ENCODE measurements at places on chromosomes 3 and 15.

- no peak for DNase-seq
Measured at GRCh38 chr15:51075364-51075763, 19.3 kb downstream of the TNFAIP8L3 start.

DNA sequence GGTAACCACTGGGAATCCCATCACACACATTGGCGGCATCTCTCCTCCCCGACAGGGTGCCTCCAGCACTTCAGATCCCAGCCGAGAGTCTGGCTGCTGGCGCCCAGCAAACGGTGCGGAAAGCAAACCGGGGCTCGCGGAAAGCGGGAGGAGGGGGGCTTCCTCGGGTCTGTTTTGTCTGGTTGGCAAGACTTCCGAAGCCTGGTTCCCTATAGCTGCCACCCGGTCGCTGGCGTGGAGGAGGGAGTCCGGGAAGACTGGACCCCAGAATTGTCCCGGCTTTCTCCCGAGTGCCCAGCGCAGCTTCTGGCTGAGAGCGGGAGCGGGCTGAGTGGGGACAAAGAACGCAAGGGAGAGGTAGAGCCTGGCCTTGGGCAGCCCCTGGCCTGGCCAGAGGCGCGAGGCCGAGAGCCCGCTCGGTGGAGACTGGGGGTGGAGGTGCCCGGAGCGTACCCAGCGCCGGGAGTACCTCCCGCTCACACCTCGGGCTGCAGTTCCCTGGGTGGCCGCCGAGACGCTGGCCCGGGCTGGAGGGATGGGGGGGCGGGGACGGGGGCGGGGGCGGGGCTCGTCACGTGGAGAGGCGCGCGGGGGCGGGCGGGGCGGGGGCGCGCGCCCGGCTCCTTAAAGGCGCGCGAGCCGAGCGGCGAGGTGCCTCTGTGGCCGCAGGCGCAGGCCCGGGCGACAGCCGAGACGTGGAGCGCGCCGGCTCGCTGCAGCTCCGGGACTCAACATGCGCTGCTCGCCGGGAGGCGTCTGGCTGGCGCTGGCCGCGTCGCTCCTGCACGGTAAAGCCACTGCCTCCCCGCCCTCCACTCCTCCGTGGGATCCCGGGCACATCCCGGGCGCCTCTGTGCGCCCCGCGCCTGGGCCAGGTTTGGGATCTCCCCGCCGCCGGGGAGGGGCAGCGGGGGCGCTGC, at the start of gene CHRNA7:
Gene CHRNA7 (plus strand): TSS at position 654 of the 920 bp plus-strand sequence. CDS start 80 bp downstream, at position 734.
- peak; percentile 12 for DNase-seq

GRCh38 chr3:126494204-126494969, 18.7 kb upstream of the ZXDC start:
- DNase-seq = no peak

GRCh38 chr3:35617370-35617769, 22.0 kb upstream of the ARPP21 start:
- DNase-seq = no peak

GRCh38 chr15:56871185-56871584, 47.3 kb upstream of the TCF12 start:
- peak; percentile 30 for DNase-seq

GRCh38 chr3:35067750-35068149, 571.6 kb upstream of the ARPP21 start:
- no peak for DNase-seq

- no peak for DNase-seq
Measured at GRCh38 chr3:117499189-117499870, 789.8 kb downstream of the TUSC7 start.

DNA sequence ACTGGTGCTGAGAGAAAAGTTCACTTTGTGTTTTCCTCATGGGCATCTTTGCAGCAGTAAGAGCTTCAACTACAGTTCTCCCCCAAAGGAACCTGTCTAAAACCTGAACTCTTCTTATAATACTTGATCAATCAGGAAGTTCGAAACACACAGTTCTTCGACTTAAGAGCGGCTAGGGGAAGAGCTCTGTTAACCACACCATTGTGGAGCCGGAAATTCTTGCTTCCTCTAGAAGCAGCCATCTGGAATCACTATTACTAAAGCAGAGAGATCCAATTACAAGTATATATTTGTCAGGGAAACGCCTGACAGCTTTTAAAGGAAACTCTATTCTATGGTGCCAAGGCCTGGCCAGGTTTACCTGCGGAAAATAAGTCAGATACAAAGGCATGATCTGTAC, 337.3 kb upstream of the CBLB start:
- DNase-seq = peak; percentile 39

DNA sequence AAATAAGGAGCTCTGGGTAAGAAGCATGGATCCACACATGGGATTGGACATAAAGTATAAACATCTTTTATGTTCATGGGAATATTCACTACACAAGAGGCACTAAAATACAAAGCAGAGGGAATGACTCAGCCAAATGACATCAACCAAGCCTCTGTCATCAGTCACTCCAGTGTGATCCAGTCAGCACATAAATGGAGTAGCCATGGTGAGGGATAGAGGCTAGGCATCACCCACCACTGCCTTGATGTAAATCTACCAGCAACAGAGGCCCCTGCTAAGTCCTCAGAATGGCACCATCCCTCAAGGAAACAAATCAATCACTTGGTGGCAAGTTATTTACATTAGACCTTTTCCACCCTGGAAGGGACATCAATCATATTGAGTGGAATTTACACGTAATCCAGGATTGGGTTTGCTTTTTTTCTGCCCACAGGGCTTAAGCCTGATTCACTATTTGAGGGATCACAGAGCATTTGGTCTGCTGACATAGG, 27.2 kb downstream of the VEPH1 start:
- DNase-seq = no peak

DNA sequence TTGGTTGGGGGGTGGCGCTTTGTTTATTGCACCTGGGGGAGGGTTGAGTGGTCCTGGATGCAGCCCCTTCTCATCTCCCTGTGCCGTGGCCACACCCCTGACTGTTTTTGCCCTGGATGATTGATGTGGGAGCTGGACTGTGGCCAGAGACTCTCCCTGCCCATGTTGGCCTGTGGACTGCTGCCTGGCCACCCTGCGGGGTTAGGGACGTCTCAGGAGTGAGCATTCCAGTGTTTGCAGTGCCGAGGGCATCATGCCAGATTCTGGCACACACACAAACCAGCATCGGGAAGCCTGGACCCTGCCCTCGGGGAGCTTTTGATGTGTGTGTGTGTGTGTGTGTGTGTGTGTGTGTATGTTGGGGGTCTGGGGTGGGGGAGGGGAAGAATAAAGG, 15.8 kb downstream of the APBA2 start:
- DNase-seq = no peak

All from pons (tissue), 1 donor.